ENCODE measurements at places on chromosomes 3 and 15.

DNA sequence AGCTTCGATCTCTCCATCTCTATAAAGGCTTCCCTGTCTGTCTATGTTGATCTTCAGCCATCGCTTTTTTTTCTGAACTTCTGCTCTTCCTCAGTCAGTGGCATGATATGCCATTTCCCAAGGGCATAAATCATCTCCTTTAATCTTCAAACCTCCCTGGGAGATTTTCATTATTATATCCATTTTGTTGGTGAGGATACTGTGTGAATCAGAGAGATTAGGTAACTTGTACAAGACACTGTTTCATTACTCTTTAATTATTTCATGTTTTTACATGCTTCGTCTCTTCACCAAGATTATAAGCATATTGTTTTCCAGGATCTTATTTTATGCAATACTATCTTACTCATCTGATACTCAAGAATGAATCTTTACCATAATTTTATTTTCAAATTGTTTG lies 124.8 kb upstream of the ATP11B start:
- no peaks in the 10 kb centered on the region for H3K27me3 ChIP-seq
- no peaks in the 10 kb centered on the region for H3K4me1 ChIP-seq
- H3K36me3 ChIP-seq, result no peaks in the 10 kb centered on the region
- no peak overlapping the region for H3K27ac ChIP-seq
- no peak for DNase-seq
- no peak overlapping the region for H3K4me3 ChIP-seq

DNA sequence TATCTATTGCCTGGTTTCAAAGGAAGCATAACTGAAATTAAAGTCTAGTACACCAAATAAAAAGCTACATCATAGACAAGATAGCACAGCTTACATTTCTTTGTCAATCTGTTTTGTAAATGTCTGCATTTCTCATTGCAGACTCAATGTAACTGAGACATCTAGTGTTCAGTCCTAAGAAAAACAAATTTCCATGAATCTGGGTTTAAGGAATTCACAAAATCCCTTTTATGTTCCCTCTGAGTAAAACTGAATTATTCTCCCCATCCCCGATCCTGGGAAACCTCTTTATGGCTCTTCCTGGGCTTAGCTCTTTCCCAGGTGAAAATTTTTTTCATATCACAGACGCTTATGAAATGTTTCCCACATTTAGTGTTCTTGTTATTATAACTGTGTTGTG lies 21.6 kb upstream of the RASA2 start:
- no peak for DNase-seq
- no peak overlapping the region for H3K4me3 ChIP-seq
- no peaks in the 10 kb centered on the region for H3K4me1 ChIP-seq
- no peak overlapping the region for H3K27ac ChIP-seq

DNA sequence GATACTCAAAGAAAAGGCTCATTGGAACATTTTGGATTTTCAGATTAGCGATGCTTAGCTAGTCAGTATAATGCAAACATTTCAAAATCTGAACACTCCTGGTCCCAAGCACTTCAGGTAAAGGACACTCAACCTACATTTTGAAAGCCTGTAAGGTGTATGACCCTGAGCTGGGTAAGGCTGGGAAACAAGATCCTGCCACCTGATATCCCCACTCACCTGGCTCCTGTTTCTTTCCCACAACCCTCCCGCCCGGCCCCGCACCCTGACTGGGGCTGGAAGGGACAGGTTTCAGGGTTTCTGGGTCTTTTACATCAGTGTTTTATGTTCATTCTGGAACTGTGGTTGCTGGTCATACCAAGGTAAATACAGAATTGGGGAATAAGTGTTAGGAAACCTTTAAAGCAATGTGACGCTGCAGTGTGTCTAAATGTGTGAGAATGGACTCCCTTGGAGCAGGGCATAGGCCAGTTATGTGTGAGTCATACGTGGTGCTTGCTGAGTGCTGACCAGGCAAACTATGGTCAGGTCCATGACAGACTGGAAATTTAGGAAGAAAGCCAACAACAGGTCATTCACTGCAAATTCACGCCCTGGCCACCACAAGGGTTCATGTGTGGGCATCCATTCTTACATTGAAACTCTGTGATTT lies 22.9 kb downstream of the CTXND1 start:
- H3K27ac ChIP-seq, result no peak overlapping the region
- H3K36me3 ChIP-seq, result no peaks in the 10 kb centered on the region
- no peaks in the 10 kb centered on the region for H3K27me3 ChIP-seq
- H3K4me1 ChIP-seq, result no peaks in the 10 kb centered on the region

GRCh38 chr3:64627471-64628321 lies 60.1 kb downstream of the ADAMTS9 start:
- no peaks in the 10 kb centered on the region for H3K4me1 ChIP-seq
- H3K36me3 ChIP-seq, result peaks cover 15% of the 10 kb centered on the region
- no peak for DNase-seq
- H3K27me3 ChIP-seq, result no peaks in the 10 kb centered on the region
- no peak overlapping the region for H3K4me3 ChIP-seq

- H3K36me3 ChIP-seq, result no peaks in the 10 kb centered on the region
- H3K4me3 ChIP-seq, result no peak overlapping the region
- H3K27me3 ChIP-seq, result no peaks in the 10 kb centered on the region
- H3K4me1 ChIP-seq, result peaks cover 52% of the 10 kb centered on the region
- peak overlapping the region; percentile 39 for H3K27ac ChIP-seq
Measured at GRCh38 chr3:134350266-134350665, 24.0 kb downstream of the AMOTL2 start.

- H3K27me3 ChIP-seq, result no peaks in the 10 kb centered on the region
- no peaks in the 10 kb centered on the region for H3K4me1 ChIP-seq
- no peak overlapping the region for H3K27ac ChIP-seq
- H3K36me3 ChIP-seq, result no peaks in the 10 kb centered on the region
- no peak overlapping the region for H3K4me3 ChIP-seq
Measured at GRCh38 chr3:59440285-59441028, 390.6 kb upstream of the CFAP20DC start.

GRCh38 chr3:102699819-102700140 lies 265.0 kb downstream of the ZPLD1 start:
- H3K36me3 ChIP-seq, result no peaks in the 10 kb centered on the region
- no peaks in the 10 kb centered on the region for H3K4me1 ChIP-seq
- H3K27ac ChIP-seq, result no peak overlapping the region
- H3K4me3 ChIP-seq, result no peak overlapping the region

DNA sequence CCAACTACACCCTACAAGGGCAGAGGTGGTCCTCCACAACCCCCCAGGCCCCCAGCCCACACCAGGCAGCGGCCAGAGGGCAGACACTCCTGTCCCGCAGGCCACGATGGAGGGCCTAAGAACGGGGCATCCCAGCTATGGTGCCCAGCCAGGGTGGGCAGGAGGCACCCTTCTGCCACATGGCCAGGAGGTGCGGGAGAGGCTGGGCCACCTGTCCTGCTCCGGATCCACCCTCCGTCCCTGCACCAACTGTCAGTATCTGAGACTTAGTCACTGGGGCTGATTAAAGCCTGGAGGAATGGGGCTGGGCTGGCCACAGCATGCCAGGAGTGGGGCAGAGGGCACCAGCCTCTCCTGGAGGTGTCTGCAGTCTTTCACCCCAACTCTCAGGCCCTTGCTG lies 37.9 kb downstream of the TNK2 start:
- H3K4me3 ChIP-seq, result no peak overlapping the region
- H3K27me3 ChIP-seq, result no peaks in the 10 kb centered on the region
- no peak overlapping the region for H3K27ac ChIP-seq

DNA sequence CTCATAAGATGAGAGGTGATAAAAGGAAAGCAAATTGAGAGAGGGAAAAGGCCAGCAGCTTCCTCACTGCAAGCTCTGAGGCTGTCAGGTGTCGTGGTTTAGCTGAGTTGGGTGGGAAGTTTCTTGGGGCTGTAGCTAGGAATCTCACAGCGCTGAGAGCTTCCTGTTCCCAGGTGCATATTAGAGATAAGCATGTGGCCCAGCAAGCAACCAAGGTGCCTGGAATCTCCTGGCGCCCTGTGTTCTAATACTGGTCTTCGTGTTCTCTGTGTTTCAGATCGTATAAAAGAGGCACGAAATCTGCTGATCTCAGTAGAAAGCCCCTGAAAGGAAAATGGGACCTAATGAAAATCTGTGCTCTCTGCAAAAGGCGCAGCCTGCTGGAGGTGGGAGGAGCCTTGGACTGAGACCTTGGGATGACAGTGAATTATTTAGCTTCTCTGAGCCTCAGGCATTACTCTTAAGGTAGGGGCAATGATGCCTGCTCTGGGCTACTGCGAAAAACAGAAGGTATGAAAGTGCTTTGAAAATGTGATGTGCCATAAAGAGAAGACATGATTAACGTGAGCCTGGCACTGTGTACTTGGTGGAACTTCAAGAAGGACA lies 499.9 kb downstream of the TBL1XR1 start:
- no peak overlapping the region for H3K27ac ChIP-seq
- DNase-seq, result no peak
- H3K4me3 ChIP-seq, result no peak overlapping the region
- H3K36me3 ChIP-seq, result no peaks in the 10 kb centered on the region
- H3K4me1 ChIP-seq, result peaks cover 5% of the 10 kb centered on the region
- no peaks in the 10 kb centered on the region for H3K27me3 ChIP-seq

DNA sequence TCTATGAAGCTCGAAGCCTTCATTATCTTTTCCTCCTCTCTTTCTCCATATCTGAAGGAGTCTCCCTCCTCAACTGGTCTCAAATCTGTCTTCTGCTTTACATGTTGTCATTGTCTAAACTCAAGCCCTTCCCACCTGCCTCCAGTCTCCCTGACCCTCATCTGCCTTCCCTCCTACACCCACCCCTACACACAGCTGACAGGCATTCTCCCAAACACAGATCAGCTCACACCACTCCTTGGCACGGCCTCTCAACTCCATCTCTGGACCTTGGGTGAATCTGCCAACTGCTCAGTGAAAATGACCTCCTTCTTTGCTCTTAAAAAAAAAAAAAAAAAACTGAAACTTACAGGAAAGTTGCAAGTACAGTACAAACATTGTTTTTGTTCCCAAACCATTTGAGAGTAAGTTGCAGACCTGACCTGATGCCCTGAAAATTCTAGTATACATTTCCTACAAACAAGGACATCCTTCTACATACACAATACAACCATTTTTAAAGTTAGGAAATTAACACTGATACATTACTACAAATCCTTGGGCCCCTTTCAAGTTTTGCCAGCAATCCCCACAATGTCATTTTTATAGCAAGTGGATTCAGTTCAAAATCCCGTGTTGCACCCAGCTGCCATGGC lies 49.4 kb upstream of the UBE2E1 start:
- no peak for DNase-seq
- H3K36me3 ChIP-seq, result no peaks in the 10 kb centered on the region
- peaks cover 1% of the 10 kb centered on the region for H3K4me1 ChIP-seq
- H3K27me3 ChIP-seq, result no peaks in the 10 kb centered on the region

- no peaks in the 10 kb centered on the region for H3K36me3 ChIP-seq
- H3K4me1 ChIP-seq, result peaks cover 73% of the 10 kb centered on the region
- DNase-seq, result no peak
- H3K27ac ChIP-seq, result peak overlapping the region; percentile 2
- H3K27me3 ChIP-seq, result no peaks in the 10 kb centered on the region
Measured at GRCh38 chr3:172065967-172066762, 26.8 kb downstream of the FNDC3B start.

DNA sequence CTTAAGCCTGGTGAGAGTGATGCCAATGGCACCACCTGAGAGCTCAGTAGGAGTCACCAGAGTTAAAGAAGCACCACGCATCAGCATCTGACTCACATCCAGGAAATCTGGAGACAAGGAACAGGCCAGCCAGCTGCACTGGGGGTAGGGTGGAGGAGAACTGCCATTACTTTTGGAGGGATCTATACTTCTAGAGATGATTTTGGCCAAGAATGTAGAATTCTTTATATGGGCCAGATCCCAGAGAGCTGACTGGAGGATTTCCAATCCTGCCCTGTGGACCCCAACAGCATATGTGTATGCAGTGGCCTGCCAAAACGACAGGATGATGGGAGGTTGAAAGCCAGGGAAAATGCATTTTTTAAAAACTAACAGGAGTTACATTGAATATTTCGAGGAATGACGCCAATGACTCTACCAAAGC lies 29.8 kb downstream of the CCR3 start:
- H3K27me3 ChIP-seq, result no peaks in the 10 kb centered on the region
- H3K4me3 ChIP-seq, result no peak overlapping the region
- H3K36me3 ChIP-seq, result no peaks in the 10 kb centered on the region

- peak overlapping the region; percentile 84 for H3K27ac ChIP-seq
- H3K36me3 ChIP-seq, result peaks cover 15% of the 10 kb centered on the region
Measured at GRCh38 chr15:70833861-70834765, 19.8 kb downstream of the LARP6 start.

DNA sequence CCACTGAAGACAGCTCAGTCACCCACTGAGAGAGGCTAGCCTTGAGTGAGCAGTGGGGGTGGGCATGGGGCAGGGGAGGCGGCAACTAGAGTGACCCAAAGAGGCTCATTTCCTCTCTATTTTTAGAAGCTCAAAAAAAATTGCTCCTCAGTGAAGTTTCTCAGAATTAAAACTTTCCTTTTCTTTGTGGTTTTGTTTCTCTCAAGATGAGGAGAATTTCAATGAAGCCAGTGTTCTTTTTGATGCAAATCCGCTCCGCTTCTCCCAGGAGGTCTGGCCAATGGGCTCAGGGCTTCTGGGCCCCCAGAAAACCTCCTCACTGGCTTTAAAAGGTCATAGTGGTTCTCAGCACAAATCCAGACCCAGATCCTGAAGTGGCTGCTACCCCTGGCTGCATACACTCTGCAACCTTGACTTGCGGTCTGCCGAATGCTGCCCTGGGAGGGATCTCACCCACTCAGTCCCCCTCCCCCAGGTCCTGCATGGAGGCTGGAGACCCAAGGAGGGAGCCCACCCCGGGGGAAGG lies at the start of gene ACSBG1:
TSS of gene ACSBG1 (minus strand) at position 51 of the 526 bp plus-strand sequence. CDS start 64 bp downstream, outside the sequence.
- H3K36me3 ChIP-seq, result no peaks in the 10 kb centered on the region
- H3K27ac ChIP-seq, result no peak within 1 kb of the TSS
- no peaks in the 10 kb centered on the region for H3K27me3 ChIP-seq
- DNase-seq, result no peak
- H3K4me3 ChIP-seq, result no peak within 1 kb of the TSS
- H3K4me1 ChIP-seq, result no peaks in the 10 kb centered on the region

DNA sequence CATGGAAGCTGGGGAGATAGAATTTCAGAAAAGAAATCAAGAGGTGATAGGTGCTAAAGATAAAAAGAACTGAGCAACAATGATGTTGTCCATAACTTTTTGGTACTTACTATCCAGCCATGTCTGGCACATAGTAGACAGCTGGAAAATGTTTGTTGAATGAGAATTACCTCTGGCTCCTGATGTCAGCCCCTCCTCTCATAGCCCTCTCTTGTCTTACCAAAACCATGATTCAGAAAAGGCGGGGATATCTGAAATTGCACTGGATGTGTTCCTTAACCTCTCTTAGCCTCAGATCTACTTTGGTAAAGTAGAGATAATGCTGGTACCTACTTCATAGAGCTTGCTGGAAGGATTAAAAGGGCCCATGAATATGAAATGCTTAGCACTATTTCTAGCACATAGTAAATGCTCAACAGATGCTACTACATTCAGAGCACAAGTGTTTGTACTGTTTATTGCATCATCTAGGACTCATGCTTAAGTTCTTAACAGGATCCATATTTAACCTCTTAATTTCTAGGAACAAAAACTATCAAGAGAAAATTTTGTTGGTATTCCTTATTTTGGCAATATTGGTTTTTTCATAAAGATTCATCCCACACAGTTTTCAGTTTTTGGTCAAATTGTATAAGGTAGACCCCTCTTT lies 780.9 kb upstream of the LMCD1 start:
- DNase-seq, result no peak
- H3K27me3 ChIP-seq, result no peaks in the 10 kb centered on the region
- no peak overlapping the region for H3K27ac ChIP-seq
- no peaks in the 10 kb centered on the region for H3K4me1 ChIP-seq
